ENCODE measurements at places on chromosomes 11 and 22.

- DNase-seq = no peak
Observed at GRCh38 chr11:22349491-22349890, 11.3 kb downstream of the SLC17A6 start.

- DNase-seq = no peak
Observed at GRCh38 chr11:60378354-60378753, at the start of gene MS4A7. Gene MS4A7, plus strand, starts transcription at chr11:60378532. Its CDS starts 4,610 bp downstream, at chr11:60383142.

- no peak for DNase-seq
Observed at GRCh38 chr11:110715541-110715940, 3.3 kb upstream of the ARHGAP20 start.

DNA sequence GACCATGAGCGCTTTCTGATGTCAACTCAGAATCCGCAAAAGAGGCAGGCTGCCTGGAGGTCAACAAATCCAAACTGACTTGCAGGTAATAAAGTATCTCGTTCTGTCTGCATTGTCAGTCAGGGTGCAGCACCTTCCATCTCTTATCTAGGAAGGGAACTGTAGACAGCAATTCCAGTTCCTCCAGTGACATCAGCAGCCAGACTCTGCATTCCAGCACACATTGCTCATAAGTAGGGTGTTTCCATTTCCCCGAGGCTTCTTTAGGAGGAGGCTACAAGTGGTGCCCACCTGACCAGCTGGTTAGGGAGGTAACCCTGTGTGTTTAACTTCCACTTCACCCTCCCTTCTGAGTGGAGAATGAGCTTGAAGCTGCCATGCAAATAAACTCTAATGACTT lies 53.3 kb downstream of the NTM start:
- DNase-seq = no peak

DNA sequence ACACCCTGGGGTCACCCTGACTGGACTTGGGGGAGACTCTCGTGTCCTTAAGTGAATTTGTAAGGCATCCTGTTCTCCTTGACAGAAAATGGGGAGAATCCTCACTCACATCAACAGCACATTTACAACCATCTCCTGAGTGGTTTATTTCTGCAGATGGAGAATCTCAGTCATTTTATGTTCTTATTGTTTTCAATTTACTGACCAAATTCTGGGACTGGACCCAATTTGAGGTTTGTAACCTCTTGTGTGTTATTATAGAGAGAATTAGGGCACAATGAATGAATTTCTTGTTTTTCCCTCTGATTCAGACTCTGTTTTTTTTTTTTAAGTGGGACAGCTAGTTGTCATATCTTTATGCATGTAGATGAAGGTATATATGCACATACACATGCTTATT lies 104.9 kb downstream of the ADAMTS15 start:
- no peak for DNase-seq

DNA sequence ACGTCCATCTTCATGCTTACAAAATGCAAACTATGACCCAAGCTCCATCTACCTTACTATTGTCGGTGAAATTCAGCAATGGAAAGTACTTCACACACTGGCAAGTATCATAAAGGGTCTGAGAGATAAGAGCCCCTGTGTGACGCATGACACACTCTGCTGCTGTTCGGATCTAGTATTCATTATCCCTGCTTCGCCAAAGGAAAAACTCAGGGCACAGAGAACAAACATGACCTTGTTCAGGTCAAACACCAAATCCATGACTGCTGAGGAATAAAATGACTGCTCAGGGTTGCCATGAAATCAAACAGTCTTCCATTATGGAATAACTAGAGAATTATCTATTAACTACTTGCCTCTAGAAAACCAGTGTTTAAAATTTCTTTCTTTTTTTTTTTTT lies 73.0 kb downstream of the MICAL3 start:
- peak; percentile 74 for DNase-seq

GRCh38 chr11:75142714-75143419 lies 8.0 kb upstream of the SLCO2B1 start:
- DNase-seq = peak; percentile 93

- no peak for DNase-seq
Observed at GRCh38 chr11:69962152-69962551, 116.0 kb upstream of the ANO1 start.

- no peak for DNase-seq
Observed at GRCh38 chr11:133827556-133827955, 17.8 kb downstream of the SPATA19 start.

- DNase-seq = peak; percentile 64
Observed at GRCh38 chr22:46075764-46076531, 74.4 kb upstream of the PPARA start.

DNA sequence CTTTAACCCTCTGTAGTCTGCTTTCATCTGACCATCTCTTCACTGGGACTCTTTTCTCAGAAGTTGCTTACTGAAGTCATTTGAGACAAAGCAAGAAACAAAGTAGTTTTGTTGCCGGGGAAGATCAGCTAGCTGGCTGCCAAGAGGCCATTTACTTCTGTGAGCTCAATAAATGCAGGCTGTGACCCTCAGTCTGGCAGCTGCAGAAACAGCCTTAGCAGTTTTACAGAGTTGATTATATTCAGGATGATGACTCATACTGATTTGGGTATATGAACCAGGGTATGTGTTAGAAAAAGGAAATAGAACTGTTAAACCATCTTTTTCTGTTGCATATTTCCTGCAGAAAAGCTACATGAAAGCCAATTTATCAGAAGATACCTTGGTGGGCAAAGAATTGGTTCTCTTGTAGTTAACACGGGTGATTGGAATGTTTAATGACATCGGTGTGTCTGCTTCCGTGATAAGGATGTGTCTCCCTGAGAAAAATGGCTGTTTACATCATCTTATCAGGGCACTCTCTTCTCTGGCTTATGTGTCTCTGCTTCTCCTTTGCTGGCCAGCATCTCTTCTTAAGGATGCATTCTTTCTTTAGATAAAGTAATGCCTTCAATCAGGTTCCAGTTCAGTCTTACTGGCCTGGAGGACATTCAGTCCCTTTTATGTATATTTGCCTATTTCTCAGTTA lies 18.5 kb downstream of the FIBIN start:
- peak; percentile 2 for DNase-seq

- peak; percentile 40 for DNase-seq
Observed at GRCh38 chr22:30572840-30573593, 1.4 kb downstream of the GAL3ST1 start.

GRCh38 chr11:35494957-35495490 lies 30.4 kb downstream of the PAMR1 start:
- DNase-seq = no peak

DNA sequence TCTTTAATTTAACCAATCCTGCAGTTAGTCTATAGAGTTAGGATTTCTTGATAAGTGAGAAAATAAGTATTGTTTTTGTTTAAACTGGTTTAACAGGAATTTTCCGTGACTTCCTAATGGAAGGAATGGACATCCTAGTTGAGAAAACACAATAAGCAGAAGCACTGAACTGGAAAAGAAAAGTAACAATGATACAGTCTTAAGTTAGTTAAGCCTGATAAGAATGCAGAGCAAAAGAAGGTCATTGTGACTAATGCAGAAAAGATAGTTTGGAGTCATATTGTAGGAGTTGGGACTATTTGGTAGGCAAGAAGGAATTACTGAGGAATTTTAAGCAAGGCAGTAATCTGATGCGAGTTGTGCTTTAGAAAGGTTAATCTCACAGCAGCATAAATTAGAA lies 11.7 kb downstream of the RNF141 start:
- no peak for DNase-seq

GRCh38 chr11:134566311-134566710 lies 154.3 kb upstream of the B3GAT1 start:
- DNase-seq = peak; percentile 4

DNA sequence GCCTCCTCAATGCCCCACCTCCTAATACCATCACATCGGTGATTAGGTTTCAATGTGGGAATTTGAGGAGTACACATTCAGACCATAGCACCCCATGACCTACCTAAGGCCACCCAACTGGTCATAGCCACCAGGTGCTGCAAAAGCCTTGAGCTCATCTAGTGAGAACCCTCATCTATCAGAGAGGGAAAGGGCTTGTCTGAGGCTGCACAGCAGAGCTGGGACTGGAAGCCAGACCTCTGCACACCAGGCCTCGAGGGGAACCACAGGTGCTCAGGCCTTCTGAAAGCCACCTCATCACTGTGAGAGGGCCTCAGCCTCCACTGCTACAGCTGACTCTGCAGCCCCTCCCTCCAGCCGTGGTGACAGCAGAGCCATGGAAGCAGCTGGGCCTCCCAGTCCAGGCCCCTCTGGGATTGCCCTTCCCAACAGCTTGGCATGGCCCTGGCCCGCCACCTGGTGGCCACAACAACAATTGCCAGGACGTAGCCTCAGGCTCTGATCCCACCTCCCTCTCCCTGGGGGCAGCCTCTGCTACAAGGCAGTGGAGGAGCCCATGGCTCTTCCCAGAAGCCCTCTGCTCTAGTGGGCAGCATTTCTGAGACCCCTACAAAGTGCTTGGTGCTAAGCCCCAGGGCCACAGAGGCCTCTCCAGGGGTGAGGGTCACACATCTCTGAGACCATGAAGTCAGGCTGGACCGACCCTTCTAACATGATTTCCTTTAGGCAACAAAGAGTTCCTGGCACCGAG lies 41.0 kb upstream of the PRDM11 start:
- DNase-seq = peak; percentile 69

GRCh38 chr22:23187871-23188700 lies 7.8 kb downstream of the BCR start:
- DNase-seq = no peak

DNA sequence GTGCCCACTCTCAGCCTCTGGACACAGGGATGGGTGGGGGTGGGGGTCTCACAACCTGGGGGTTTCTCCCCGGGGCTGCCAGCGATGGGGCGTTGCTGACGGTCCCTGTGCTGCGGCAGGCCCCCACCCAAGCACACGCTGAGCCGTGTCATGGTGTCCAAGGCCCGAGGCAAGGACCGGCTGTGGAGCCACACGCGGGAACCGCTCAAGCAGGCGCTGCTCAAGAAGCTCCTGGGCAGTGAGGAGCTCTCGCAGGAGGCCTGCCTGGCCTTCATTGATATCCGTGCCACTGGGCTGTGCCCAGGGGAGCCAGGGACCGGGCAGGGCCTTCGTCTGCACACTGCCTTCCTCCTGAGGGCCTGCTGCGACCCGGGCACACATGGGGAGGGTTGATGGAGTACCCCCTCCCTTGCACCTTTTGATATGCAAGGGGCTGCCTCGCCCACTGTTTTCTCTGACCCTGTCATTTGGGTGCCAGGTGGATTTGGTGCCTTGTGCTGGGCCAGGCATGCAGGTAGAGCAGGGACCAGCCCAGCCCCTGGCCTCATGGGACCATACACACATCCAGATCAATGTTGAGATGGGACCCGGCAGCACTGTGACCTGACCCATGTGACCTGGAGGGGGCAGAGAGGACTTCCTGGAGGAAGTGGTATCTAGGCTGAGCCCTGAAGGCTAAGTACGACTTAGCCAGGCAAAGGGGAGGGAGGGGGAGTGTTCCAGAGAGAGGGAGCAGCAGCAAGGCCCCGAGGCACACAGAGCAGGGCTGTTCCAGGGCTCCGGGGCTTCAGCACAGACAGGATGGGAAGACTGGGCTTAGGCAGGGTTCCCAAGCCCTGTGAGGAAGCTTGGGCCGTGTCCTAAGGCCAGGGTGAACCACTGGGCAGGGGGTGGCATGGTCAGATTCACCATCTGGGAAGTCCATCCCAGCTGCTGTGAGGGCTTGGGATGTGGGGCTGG lies 75.2 kb downstream of the MYO7A start:
- no peak for DNase-seq

DNA sequence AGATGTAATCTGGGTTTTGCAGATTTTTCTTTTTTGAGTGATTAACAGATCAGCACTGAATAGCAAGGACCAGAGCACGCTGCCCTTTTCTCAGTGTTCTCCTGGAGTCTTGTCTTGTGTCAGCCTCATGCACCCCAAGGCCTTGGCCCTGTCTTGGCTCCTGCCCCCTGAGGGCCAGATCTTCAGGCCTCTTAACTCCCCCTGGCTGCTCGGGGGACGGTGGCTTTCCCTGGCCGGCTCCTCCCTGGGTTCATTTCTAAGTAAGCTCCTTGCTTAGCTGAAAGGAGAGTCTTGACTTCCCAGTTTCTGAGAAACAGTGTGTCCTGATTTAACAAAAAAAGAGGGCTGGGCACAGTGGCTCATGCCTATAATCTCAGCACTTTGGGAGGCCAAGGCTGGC lies 1139.3 kb downstream of the BRD1 start:
- DNase-seq = no peak

DNA sequence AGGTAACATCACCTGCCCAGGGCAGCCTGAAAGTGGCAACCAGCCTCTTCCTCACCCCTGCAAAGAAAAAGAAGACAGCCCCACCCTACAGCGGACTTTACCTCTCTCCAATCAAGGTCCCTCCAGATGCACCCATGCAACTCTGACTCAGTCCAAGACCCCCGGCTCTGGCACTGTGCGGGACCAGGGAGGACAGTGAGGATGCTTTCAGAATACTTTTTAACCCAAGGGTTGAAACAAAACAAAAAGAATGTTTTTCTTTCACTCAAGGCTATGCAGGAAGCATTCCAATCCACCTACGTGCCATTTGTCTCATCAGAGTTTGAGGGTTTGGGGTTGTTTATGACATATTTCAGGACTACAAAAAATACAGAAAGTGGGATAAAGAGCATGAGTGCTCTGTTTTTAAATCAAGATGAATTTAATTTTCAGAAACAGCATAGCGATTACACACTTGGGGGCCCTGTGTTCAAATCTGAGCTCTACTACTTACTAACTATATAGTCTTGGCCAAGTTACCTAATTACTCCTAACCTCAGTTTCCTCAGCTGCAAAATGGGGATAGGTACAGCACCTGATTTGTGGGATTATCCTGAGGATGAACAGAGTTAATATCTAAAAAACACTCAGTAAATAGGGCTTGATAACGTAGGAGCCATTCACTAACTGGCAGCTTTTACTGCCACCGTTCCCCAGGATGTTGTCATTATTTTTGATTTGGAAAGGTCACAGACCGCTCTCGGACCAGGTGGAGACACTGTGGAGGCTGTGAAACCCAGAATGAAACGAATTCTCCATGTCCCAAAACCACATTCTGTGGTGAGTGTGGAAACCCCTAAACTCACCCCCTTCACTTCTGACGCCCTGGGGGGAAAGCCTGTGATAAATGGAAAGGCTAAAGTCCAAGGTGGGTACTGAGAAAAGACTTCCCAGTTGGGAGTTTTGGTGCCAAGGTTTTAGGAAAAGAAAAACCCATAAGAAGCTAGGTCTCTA lies 5.6 kb downstream of the PLAAT3 start:
- no peak for DNase-seq

- DNase-seq = no peak
Observed at GRCh38 chr11:134754521-134755198, 342.6 kb upstream of the B3GAT1 start.

DNA sequence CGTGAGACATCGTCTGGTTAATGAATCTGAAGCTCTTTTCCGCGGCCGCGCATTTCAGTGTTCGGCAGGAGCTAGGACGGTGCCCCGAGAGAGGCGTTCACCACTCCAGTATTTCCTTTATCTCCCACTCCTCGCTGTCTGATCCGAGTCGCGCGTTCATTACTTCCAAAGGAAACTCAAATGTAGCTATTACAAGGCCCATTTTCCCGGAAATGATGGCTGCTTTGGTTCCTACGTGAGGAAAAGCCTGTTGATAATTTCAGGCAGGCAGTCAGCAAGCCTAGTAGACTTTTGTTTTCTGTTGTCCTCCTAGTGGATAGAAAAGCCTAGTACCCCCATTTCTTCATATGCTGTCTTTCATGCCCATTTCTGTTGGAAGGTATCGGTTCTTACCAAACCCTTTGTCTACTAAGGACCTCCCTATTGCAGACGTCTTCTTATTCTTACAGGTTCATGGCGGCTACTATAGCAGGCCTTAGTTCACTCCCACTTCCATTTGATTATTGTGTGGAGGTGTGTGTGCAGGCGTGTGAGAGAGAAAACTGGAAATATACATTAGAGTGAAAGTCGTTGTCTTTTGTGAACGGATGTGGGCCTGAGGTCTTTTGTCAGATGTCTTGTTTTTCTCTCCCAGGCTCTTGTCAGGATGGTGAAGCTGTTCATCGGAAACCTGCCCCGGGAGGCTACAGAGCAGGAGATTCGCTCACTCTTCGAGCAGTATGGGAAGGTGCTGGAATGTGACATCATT lies 737 bp downstream of the RBM4 start:
- DNase-seq = peak; percentile 16
